ENCODE measurements at places on chromosomes 11 and 22.

- DNase-seq: no peak
Measured at GRCh38 chr11:24068197-24068596, 428.7 kb upstream of the LUZP2 start.

- DNase-seq: no peak
Measured at GRCh38 chr11:128732471-128733277, 38.8 kb downstream of the FLI1 start.

DNA sequence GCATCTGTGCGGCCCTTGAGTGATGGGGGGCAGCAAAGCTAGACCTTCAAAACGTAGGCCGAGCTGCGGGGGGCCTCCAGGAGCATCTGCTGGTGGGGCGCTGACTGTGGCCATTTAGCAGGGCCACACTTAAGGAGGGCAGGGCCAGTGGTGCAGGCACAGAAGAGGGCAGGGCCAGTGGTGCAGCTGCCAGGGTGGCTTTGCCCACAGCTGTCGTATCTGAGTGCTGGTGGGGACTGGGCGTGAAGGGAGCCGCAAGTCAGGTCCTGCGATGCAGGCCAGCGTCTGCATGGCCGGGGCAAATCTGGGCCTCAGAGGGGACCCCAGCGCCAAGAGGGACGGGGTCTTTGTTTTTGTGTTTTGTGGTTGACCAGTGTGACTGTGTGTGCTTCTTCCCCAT is 27.7 kb downstream of the RNH1 start:
- no peak for DNase-seq

- no peak for DNase-seq
Measured at GRCh38 chr11:128357073-128357472, 230.3 kb downstream of the ETS1 start.

GRCh38 chr11:90234977-90235376 is 12.1 kb upstream of the CHORDC1 start:
- DNase-seq: no peak

DNA sequence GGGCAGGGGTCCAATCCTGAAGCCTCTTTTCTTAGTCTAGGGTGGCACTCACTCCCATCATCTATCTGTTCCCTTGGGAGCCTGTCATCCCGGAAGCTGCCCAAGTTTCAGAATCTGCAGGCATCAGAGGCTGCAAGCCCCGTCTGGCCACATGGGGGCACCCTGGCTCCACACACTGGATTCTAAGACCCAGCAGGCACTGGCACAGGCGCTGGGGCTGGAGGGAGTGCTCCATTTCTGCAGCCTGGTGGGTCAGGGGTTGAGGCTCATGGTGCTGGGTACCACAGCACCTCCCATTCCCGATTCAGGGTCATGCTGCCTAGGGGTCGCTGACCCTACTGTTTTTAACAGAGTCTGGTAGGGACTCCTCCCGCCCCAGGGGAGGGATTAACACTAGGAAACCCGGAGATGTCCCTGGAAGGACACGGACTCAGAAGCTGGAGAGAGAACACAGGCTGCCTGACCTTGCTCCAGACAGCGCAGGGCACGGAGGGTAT is 243.9 kb upstream of the SYN3 start:
- DNase-seq: peak; percentile 17

GRCh38 chr11:121866754-121867153 is 249.3 kb downstream of the BLID start:
- DNase-seq: no peak
